ENCODE measurements at places on chromosomes 6 and 20.

DNA sequence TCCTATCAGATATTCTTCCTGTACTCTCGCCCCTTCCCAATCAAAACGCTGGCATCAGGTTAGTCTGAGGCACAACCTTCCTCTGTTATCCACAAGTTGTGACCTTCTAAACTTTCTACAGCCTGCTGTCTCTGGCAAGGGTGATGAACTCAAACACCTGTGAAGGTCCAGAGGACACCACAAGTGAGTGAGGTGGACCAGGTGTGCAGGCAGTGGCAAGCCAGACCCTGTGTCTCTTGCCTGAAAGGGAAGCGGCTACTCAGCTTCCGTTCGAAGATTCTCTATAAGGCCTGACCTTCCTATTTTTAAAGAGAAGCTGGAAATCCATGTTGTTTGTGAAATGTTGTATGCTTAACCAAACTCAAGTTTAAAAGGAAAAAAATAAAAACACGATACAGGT is 36.8 kb downstream of the GCM1 start:
- no peak for DNase-seq

GRCh38 chr6:138389551-138389950 is 11.8 kb downstream of the SMIM28 start:
- no peak for DNase-seq

DNA sequence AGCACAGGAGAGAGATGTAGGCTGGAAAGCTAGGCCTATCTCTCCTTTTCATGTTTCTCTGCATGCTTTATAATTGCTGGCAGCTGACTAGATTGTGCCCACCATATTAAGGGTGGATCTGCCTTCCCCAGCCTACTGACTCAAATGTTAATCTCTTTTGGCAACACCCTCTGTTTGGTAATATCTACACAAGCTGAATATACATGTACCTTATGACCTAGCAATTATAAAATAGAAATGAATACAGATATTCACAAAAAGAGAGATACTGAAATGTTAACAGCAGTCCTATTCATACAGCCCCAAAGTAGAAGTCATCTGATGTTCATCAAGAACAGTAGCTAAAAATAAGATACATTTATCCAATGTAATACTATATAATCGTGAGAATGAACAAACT is 429.6 kb downstream of the EPM2A start:
- no peak for DNase-seq

DNA sequence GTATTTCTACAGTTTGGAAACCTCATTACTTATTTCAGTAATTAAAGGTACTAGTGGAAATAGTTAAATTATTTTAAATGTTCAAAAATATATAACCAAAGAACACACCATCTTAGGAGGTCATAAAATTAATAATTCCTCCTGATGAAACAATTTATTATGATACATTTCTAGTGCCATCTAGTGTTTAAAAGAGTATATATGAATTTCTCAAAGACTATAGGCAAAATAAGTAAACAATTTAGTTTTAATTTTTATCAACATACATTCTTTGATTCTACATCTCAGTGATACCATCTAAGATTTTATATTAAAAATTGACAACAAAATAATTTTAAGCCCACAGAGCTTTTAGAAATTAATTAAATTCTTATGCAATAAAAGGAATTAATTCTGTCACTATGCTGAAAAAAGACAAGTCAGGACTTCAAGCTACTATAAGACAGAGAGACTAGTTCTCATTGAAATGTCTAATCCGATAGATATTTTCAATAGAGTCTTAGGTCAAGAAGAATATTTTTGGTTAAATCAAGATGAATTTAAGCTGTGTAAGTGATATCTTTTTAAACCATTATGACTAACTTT is 107.8 kb upstream of the RNF217 start:
- no peak for DNase-seq

GRCh38 chr6:125953502-125953875 is 3.1 kb upstream of the HINT3 start:
- DNase-seq = no peak

DNA sequence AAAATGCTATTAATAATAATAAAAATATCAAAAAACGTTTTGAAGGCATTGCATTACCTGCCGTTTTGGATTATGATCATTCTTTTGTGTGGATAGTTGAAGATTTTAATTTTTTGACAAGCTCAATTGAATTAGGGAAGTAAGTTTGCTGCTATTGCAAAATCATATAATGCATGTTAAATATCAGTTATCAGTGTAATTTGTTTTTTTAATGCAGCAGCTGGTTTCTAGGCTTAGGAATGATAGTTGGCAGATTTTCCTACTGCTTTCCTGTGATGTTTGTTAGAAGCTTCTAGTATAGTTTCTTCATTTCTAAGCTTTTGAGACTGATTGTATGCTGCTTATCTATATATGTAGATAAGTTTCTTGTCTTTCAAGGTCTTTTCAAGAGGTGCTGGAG is 99.0 kb downstream of the JARID2 start:
- DNase-seq = no peak

- DNase-seq = no peak
These were observed 237.1 kb downstream of the SMOC2 start for GRCh38 chr6:168678077-168678476.

- no peak for DNase-seq
These were observed 14.2 kb downstream of the E2F3 start for GRCh38 chr6:20415712-20416454.

GRCh38 chr6:130359736-130360135 is 6.1 kb upstream of the TMEM200A start:
- DNase-seq = no peak

GRCh38 chr6:70241991-70242420 is 60.9 kb downstream of the COL9A1 start:
- peak; percentile 12 for DNase-seq

DNA sequence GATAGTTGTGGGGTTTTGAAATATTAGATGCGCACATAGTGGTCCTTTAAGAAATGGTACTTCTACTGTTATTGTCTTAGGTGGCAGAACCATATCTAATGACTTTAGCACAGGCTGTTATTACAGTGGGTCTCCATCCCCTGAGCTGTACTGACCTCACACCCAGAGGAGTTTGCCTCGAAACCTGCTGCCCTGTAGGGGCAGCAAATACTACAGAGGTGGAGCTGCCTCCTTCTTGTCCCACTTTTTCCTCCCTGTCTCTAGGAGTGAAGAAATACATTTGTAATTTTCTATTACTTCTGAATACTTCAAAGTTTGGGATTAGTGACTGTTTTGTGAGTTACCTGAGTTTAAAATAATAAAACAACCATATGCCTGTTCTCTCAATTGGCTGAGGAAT is 8.2 kb downstream of the TRIM31 start:
- DNase-seq = no peak

- no peak for DNase-seq
These were observed 36.4 kb downstream of the ADGB start for GRCh38 chr6:146635165-146635564.

DNA sequence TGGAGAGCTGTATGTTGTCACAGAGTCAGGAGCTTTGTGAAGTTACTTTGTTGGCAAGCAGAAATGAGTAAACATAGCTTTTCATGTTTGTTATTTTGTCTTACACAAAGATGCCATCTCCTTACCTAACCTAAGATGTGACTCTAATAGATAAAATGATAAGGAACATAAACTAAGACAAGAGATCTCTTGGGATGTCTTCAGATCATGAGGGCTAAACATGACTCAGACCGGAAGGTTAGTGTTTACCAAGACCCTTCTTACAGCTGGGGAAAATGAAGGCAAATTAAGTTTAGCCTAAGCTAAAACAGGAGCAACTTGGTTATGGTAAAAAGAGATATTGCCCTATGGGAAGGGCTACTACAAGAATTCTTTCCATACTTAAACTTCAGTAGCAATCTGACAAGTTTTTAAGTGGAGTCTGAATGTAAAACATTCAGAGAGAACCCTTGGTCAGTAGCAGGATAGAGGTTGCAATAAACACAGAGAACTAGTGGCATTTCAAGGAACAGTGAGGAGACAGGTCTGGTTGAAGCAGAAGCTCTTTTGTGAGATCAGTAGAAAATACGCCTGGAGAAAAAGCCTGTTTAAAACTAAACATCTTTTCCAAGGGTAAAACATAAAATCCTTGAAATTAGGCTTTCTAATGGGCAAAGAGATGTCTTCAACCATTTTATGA is 29.9 kb downstream of the SGK1 start:
- no peak for DNase-seq

DNA sequence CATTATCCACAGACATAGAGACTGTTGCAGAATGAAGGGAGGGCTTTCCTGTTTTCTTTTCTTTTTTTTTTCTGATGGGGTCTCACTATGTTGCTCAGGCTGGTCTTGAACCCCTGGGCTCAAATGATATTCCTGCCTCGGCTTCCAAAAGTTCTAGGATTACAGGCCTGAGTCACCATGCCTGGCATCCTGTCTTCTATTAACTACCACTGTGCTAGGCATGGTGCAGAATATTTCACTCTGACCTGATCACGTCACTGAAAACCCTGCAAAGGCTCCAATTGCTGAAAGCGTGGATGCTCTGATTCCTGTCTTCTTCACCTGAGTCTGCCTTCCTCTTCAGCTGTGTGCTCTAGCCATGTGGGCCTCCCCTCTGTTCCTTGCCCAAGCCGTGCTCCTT is 8.5 kb upstream of the DNMT3B start:
- DNase-seq = no peak

DNA sequence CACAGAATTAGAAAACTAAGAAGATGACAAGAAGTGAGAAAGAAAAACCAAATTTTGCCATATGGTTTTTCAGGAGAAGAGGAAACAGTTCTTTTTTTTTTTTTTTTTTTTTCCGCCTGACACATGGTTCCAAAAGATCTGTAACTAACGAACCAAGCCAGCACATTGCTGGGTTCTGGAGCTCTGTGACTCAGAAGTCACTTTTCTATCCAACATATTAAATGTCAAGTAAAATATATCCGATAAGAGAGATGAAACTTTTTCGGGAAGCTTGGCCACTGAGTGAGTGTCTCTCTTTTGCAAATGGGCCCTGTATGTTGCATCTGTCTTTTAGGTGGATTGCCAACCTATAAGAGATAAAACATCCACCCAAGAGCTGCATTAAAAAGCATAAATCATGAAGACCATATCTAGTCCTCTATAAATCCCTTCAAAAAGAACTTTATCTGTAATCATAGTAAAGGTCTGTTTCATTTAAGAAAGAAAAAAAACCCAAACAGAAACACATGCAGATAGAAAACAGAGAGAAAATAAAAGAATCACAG is 4.6 kb downstream of the METTL24 start:
- DNase-seq = no peak

DNA sequence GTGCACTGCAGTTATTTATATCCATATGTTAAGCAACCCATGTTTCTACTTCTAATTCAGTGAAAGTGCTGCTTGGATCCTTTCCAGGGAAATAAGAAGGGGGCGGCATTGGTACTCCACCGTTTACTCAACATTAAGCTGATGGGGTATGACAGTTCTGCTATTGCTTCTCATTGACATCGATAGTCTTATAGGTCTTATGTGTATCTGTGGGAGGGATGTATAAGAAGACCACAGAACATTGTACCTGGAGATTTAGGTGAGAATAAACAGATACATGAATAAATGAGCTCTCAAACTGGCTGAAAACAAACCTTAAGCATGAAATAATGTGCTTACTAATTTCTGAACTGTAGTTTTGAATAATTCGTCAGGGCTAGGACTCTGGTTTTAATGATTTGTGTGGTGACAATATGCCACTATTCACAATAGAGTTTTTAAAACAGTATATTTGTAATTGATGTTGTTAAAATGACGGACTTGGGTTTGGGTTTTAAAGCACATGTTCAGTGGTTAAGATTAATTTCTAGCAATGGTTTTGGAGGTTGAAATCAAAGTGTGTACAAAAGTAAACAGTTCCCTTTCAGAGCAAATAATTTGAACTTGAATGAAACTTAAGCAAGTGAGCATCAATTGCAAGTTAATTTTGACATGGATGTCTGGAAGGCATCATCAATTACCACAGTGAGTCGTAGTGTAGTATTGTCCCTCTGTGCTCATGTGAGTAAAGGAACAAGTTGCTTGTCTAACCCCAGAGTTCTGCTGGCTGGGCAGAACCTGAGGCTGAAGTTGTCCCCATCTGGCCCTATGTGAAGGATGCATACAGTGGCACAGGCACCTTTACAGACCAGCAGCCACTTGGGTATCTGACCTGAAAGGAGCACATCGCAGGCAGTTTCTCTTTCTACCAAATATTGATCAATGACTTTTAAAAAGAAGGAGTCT is 84.7 kb upstream of the SUPT3H start:
- DNase-seq = no peak

DNA sequence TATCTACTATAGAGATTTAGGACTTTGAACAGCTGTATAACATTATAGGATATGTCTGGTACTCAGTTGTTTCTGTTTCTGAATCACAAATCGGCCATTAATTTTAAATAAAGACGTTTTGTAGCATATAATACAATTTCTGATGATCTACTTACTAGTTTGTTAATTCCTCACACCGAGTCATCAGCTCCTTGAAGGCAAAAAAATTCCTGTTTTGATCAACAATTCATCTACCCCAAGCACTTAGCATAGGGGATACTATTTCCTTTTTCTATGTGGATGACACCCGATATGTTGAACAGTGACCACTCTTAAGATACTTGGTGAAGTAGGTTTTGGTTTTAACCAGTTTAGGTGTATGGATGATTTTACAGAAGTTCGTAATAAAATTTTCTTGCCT is 107.3 kb downstream of the NCOA3 start:
- no peak for DNase-seq

GRCh38 chr6:10269814-10270472 is 144.9 kb downstream of the TFAP2A start:
- DNase-seq = no peak

GRCh38 chr6:41174610-41175009 is 11.7 kb upstream of the TREM2 start:
- DNase-seq = no peak

GRCh38 chr20:9025643-9026042 is 43.2 kb upstream of the PLCB4 start:
- DNase-seq = no peak

DNA sequence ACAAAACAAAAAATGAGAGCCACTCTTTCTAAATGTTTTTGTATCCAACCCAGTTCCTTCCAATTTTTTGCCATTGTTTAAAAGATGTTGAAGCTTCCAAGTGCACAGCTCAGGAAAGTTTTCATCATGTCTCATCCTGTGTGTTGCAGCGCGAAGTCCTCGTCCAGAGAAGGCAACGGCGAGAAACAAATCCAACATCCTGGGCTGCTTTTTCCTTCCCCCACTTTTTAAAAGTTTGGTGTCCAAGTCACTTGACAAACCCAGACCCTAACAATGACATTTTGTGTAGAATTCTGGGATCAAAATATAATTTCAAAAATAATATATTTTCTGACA is 92.3 kb downstream of the ANKRD60 start:
- DNase-seq = no peak

DNA sequence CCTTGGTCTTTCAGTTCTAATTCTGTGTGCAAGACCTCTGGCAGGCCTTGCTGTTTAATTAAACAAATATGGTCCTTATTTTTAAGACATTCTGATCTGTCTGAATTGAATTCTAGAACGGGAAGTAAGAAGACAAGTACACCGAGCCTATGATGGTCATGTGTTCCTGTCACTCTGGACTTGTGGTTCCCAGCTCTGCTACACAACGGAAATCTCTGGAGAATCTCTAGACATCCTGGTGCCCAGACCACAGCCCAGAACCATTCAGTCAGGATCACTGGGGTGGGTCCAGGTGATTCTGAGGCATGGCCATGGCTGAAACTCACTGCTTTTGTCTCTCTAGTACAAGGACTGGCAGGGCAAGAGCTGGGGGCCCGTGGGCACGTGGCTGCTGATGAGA is 15.9 kb upstream of the KCNK16 start:
- no peak for DNase-seq

Data from HEK293T (cell line).